ENCODE measurements at places on chromosomes 1 and 21. TPM values are rescaled to one million over a fixed set of nuclear protein-coding genes. Genes with fewer than 3 reads are reported as not detected.
A peak's percentile ranks its signal among the peaks of the same experiment; 100 is the strongest.

Gene PPIAL4G
- 1.3 TPM for total RNA-seq

Gene RAB25
- total RNA-seq: not detected

DNA sequence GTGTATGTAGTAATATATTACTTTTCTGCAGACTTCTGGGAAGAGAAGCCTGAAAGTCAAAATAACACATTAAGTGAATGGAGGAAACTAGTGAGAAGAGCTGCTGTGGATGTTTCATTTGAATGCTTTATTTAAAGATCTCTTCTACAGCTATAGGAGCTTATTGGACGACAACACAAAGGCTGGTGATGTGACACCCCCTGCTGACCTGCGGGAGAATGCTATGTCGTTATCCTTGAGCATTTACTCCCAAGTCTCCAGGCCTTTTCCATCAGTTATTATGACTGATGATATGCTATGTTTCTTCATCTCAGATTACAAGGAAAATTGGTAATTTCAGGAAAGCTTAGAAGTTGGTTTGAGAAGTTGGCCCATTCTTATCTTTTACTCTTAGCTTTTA lies 22.3 kb upstream of the PLA2G4A start:
- DNase-seq: no peak

- no peak for DNase-seq
These were observed 42.1 kb downstream of the MYOM3 start for GRCh38 chr1:24069817-24070216.

DNA sequence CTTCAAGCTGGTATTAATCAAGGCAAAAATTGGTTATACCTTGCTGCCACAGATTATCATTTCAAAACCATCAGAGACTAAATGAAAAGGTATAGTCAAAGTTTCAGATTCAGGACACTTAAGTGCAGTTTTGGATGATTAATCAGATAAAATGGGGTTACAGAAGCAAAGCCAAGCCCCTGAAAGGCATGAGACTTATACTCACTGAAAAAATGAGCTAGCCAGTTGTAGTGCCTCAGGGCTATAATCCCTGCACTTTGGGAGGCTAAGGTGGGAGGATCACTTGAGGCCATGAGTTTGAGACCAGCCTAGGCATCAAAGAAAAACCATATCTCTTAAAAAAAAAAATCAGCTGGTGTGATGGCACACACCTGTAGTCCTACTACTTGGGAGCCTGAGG lies 15.2 kb downstream of the LRRC40 start:
- no peak for DNase-seq

GRCh38 chr1:9400425-9401079 lies 107.9 kb downstream of the SPSB1 start:
- peak; percentile 54 for DNase-seq

DNA sequence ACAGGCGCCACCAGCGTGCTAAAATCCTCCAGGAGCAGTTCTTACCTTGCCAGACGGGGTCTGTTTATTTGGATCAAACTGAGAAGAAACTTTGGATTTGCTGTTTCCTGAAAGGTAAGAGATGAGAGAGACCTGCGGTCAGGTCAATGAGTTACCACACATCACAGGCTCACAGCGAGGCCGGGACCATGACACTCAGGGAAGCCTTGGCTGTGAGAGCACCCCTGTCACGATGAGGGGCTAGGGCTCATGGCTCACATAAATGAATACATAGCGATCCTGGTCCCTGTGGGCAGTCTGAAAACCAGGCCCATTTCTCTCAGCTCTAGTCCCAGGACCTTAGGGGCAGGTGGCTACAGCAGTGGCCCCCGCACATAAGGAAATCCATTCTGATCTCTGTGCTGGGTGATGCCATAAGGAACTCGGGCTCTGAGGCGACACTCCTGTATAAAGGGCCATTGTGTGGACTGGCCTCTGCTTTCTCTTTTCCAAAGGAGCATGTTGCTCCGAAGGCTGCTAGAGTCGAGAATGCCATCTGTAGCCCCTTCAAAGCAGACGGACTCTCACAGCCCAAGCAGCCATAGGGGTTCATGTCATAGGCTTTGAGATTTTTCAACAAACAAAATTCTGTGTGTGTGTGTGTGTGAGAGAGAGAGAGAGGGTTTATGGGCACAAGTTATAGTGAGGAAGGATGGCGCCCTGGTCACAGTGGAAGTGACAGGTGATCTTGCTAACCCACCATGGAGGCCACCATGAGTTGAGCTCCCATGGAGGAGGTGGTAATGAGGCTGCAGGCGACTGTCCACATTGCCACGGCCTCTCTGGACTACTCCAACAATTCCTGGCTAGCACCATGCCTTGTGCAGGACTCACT lies 9.0 kb upstream of the SRM start:
- no peak for DNase-seq

DNA sequence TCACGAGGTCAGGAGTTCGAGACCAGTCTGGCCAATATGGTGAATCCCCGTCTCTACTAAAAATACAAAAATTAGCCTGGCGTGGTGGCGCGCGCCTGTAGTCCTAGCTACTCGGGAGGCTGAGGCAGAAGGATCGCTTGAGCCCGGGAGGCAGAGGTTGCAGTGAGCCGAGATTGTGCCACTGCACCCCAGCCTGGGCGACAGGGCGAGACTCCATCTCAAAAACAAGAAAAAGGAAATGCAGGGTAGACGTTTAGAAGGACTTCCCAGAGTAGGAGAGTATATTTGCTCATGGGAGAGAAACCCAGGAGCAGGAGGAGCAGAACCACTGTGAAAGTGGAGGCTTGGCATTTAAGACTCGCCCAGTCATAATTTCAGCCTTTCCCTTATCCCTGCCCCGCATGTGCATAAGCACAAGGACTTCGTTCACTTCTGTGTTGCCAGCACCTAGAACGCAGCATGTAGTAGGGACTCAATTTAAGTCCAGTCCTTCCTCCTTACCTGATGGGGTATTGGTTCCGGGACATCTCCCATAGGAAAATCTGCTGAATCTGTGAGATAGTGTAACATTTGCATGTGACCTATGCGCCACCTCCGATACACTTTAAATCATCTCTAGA lies 5.2 kb upstream of the MEF2D start:
- DNase-seq: no peak
